ENCODE measurements at places on chromosomes 5 and 9.

GRCh38 chr9:108212184-108212583 lies 643.6 kb downstream of the ACTL7B start:
- DNase-seq: no peak

GRCh38 chr9:127555840-127556820 lies 55.9 kb upstream of the STXBP1 start:
- no peak for DNase-seq

DNA sequence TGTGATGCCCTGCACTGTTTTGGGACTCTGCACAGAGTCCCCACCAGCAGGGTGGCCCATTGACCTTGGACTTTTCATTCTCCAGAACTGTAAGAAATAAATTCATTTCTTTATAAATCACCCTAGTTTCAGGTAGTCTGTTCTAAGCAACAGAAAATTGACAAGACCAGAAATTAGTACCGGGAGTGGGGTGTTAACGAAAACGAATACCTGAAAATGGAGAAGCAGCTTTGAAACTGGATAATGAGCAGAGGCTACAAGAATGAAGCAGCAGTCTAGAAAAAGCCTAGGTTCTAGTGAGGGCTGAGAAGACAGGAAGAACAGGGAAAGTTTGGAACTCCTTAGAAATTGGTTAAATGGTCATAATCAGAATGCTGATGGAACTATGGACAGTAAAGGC lies 2.1 kb upstream of the MCC start:
- DNase-seq: no peak

GRCh38 chr9:80134487-80134886 lies 562.7 kb downstream of the TLE4 start:
- no peak for DNase-seq

DNA sequence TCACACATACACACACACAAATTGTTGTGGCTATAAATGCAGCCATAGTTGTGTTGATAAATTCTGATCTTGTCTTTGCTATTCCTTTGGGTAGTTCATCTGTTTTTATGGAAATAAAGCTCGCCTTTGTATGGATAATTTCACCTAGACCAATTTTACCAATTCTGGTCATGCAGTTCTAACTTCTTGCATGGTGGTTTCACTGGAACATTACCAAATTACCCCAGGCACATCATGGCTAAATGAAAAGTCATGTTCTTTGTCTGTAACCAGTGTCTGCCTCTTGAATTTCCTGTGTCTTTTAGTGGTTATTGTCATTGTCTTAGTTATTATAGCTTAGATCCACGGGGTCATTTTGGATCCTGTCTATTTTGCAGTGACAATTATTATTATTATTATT lies 50.3 kb upstream of the TMC1 start:
- no peak for DNase-seq

DNA sequence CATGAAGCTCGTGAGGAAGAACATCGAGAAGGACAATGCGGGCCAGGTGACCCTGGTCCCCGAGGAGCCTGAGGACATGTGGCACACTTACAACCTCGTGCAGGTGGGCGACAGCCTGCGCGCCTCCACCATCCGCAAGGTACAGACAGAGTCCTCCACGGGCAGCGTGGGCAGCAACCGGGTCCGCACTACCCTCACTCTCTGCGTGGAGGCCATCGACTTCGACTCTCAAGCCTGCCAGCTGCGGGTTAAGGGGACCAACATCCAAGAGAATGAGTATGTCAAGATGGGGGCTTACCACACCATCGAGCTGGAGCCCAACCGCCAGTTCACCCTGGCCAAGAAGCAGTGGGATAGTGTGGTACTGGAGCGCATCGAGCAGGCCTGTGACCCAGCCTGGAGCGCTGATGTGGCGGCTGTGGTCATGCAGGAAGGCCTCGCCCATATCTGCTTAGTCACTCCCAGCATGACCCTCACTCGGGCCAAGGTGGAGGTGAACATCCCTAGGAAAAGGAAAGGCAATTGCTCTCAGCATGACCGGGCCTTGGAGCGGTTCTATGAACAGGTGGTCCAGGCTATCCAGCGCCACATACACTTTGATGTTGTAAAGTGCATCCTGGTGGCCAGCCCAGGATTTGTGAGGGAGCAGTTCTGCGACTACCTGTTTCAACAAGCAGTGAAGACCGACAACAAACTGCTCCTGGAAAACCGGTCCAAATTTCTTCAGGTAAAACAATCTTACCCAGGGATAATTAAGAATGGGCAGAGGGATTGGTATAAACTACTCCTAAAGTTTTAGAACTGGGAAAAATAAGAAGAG lies 12.9 kb downstream of the ITGA1 start:
- no peak for DNase-seq

GRCh38 chr9:38158628-38159027 lies 89.6 kb upstream of the SHB start:
- no peak for DNase-seq

- no peak for DNase-seq
Measured at GRCh38 chr5:144207875-144208444, 37.3 kb downstream of the KCTD16 start.

GRCh38 chr5:151363673-151364072 lies 16.3 kb upstream of the SLC36A2 start:
- no peak for DNase-seq

DNA sequence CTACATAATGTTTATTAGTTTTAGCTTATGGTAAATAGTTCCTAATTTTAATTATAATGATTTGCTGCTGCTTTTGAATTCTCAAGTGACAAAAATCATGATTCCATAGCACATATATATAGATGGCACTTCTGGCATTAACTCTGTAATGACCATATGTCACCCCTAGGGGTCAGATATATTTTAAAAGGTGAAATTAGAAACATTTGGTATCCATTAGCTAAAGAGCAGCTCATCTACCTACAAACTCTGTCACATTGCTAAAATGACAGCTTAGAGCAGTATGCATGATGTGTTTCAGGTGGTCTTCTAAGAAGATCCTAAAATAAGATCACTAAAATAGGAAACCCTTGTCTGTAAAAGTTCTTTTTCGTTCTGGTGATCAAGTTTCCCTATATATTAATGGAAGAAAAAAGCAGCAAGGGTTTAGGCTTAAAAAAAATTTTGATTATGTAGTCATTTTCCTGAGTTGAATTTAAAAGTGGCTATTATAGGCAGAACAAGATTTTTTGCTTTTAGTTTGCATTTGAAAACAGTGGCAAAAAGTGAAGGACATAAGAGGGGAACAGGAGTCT lies 157.7 kb upstream of the POU5F2 start:
- no peak for DNase-seq

- DNase-seq: no peak
Measured at GRCh38 chr5:16539169-16539666, 73.6 kb upstream of the ZNF622 start.

- no peak for DNase-seq
Measured at GRCh38 chr9:137589441-137590122, 730 bp downstream of the ZMYND19 start.

GRCh38 chr5:171149333-171149732 lies 159.7 kb upstream of the TLX3 start:
- DNase-seq: no peak

DNA sequence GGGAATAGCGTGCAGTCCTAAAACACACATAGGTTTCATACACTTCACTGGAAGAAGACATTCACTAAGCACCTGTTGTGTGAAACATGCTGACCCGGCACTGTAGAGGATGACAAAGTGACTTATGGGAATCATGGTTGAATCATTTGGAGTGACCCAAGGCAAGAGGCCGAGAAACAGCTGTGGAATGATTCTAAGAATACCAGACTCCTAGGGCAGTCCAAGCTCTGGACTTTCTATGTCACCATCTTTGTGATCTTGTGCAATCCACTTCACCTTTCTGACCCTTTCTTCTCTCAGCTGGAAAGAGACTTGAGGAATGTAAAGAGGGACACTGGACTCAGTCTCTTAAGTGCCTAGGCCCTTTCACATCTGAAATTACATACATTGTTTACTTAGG lies 13.1 kb downstream of the MSANTD3 start:
- no peak for DNase-seq

DNA sequence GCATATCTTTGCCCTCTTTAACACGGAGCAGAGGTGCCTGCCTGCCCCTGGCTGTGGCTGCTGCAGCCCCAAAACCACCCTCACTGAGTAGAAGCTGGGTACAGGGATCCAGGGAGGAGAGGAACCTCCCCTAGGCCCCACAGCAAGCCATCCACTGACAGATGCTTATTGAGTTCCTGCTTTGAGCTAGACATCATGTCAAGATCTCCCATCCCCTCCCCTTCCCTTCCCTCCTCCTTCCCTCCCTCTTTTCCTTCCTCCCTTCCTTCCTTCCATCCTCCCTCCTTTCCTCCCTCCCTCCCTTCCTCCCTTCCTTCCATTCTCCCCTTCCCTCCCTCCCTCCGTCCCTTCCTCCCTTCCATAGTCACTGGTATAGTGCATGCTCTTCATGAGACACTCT lies 29.3 kb downstream of the GOLGA2 start:
- DNase-seq: no peak

- DNase-seq: no peak
Measured at GRCh38 chr5:74382987-74383593, 257.4 kb downstream of the ENC1 start.

Measured in DMS153 (cell line).